ENCODE measurements at places on chromosomes 1 and 21. TPM values are rescaled to one million over a fixed set of nuclear protein-coding genes. Genes with fewer than 3 reads are reported as not detected.
A peak's percentile ranks its signal among the peaks of the same experiment; 100 is the strongest.

DNA sequence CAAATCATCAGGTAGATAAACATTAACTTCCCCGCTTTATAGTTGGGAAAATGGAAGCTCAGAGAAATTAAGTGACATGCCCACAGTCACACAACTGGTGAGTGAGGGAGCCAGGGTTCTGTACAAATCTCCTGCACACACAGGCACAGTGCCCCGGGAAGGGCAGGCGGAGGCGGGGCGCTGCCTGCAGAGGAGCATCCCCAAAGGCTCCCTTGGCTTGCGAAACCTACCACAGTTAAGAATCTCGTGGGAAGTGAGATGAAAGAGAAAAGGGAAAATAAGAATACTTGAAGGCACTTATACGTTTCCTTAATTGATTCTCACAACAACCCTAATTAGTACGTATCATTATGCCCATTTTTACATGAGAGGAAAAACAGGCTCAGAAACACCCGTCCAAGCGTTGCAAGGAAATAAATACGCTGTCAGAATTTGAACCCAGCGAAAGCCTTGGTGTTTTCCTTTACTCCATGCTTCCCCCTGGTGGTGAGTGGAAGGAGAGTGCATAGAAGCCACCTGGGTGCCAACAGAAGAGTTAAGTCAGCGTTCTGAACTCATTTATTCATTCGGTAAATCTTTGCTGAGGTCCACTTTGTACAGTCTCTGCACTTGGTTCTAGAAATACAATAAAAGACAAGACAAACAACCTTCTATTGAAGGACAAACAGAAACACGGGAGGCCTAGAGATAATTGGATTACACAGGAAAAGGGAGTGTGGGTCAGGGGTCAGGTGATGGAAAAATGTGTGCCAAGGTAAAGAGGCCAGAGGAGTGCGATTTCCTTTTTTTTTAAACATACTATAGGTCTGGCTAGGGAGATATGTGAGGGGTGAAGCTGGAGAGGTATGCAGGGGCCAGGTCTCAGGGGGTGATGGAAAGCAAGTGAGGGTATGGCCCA is 28.4 kb downstream of the ACP6 start:
- DNase-seq, result no peak

DNA sequence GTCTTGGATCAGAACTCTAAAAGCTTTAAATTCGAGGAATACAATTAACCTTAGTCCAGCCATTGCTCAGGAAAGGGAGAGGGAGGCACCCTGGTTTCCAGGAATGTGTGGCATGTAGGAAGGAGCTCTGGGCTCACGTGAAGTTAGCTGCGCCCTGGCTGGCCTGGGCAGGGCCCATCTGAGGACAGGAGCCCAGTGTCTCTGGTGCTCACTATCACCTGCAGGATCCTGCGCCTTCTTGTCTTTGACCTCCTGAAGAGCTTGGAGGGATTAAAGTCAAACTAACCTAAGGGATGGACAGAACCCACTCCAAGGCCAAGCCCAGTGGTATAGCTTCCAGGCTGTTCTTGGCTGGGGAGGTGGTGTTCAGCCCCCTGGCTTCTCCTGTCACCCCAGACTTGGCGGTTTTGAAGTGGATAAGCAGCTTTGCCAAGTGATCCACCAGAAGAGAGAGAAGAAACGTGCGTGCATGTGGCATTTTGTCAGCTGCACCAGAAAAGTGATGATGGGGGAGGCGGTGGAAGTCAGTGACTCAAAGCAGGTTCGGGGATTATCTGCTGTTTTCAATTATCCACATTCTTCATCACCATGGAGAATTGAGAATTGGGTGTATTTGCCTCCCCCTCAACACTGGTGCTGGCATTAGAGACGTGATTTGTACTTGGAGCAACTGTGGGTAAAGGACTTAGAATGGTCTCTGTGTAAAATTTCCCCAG is 11.9 kb upstream of the KCNN3 start:
- no peak for DNase-seq

The TMOD4 gene
- total RNA-seq, result not detected

The FCRL4 gene
- not detected for total RNA-seq

DNA sequence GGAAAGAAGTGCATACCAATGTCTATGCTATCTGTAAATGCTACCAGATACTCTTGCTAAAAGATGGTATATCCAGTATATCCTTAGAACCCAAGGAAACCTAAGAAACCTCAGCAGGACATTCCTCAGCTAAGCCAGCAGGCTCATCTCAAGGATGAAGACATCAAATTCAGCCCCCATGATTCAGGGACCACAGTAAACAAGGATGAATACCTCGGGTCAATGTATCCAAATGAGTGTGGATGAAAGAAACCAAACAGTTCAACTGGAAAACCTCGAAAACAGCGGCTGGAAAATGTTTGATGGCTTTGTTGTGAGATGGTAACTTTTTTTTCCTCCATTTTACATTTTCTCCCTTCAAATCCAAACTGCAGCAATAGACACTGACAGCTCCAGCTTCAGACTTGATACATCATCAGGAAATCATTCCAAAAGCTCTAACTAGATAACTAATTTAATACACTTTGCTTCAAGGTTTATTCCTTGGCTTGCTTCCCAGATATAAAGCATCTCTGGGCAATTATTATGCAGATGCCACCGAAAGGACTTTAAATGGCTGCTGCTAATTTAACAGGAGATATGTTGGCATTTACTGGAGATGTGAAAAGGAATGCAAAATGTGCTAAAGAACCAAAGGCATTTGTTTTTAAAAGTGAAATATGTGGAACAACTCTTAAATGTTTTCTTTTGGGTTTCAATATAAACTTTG is 73.6 kb downstream of the SMYD2 start:
- no peak for DNase-seq

GRCh38 chr1:183831311-183831710 is 26.4 kb downstream of the RGL1 start:
- DNase-seq, result no peak

GRCh38 chr1:234893725-234894630 is 234.7 kb downstream of the TOMM20 start:
- peak; percentile 80 for DNase-seq

DNA sequence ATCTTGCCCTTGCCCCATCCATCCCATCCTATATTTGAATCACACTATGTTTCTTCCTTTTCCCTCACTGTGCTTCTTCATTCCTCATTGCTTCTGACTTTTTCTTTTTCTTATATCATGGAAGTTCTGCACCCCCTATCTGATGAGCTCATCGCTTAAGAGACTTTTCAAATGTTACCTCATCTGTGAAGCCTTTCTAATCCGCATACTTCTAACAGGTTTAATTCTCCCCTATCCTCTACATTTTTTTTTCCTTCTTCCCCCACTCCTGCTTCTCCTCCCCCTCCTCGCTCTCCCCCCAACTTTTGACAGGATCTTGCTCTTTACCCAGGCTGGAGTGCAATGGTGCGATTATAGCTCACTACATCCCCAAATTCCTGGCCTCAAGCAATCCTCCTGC is 39.5 kb downstream of the OSBPL9 start:
- DNase-seq, result no peak

The TLR5 gene
- total RNA-seq, result 0.53 TPM

GRCh38 chr1:34771573-34772371 is 9.2 kb upstream of the GJB3 start:
- DNase-seq, result no peak

- no peak for DNase-seq
Observed at GRCh38 chr21:46153247-46154154, 1.9 kb downstream of the FTCD start.

DNA sequence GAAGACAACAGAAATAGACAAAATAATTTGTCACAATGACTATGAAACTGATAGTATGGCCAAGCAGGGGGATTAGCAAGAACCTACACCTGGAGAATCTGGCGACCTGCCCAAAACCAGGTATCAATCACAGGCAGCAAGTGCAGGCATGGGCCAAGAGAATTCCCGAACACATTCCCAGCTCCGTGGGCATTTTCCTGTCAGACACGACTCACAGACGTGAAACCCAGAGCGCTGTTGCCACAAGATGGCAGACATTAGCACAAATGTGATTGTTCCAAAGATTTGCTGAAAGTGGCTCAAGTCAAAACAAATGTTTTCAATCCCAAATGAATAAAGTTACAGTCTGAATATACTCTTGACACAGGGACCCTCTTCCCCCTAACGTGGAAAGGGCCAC is 36.8 kb downstream of the HLCS start:
- no peak for DNase-seq

GRCh38 chr1:236451796-236452373 is 57.8 kb downstream of the EDARADD start:
- DNase-seq, result no peak

The RBM11 gene
- not detected for total RNA-seq

DNA sequence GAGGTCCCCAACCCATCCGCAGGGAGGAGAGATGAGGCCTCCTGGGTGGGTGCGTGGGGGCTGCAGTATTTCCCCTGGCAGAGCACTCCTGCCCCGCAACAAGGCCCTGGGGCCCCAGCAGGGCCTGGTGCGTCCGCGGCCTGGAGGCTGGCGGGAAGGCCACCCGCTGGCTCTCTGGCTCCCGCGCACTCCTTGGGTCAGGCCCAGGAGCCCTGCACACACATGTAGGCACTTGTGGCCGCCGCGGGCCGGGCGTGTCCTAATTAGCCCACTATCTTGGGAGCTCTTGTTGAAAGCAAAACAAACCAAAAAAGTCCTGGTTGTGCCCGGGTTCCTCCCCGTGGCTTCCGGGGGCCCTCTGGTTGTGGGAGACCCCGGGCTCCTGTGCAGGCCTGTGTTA is 49.7 kb upstream of the CCDC27 start:
- no peak for DNase-seq

DNA sequence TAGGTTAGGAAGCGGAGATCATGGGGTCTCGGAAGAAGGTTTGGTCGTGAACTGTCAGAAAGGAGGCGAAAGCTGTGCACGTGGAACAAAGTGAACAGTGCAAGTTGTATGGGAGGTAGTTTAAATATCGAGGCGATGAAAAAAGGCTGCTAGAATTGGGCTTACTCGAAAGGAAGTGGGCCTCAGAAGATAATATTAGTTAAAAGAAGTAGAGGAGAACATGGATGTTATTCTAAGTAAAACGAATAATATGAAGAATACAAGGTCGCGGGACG is 571 bp downstream of the WDR3 start:
- DNase-seq, result no peak

DNA sequence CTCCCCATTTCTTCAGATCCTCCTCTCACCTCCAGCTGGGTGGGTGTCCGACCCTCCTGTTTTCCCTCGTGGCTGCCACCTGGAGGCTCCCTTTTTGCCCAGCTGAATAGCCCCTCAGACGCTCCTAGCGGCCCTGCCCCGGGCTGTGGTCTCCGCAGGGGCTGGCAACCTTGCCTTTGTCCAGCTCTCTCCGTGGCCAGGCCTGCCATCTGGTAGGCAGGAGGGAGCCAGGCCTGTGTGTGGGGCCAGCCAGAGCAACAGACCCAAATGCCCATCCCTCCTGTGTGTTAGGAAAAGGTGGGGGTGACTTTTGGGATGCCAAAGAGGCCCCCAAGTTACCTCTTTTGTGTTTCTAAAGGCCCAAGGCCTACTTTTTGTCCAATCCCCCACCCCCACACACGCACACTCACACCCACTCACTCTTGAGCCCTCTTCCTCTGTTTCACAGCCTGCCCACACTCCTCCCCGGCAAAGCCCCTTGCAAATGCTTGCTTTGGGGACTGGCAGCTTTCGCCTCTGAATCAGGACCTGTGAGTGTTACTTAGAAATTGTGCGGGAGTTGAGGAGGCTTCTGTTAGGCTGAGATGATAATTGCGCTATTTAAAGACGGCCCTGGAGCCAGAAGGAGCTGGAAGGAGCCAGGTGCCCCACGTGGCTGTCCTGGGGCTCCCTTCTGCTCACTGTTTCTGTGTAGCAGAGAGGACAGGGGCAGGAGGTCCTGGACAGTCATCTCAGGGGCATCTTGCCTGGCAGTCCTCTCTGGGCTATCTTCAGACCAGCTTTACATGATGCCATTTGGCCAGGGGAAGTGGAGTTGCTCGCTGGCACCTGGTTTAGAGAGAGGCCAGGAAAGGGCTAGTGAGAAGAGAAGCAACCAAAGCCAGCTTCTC is 9.1 kb downstream of the PPFIA4 start:
- DNase-seq, result no peak

The GLMN gene
- 11.7 TPM for total RNA-seq

DNA sequence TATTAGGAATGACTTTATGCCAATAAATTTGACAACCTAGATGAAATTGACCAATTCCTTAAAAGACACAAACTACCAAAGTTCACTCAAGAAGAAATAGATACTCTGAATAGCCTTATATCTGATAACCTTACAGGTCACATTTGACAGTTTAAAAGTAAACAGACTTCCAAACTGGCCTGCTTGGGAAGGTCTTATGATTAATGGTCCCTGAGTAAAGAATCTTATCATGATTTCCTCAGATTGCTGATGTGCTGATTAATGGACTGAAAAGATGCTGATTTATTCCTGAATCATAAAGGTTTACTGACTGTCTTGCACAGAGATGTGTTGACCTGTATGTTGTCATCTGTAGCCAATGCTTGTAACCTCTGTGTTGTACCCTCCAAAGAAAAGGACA is 9.7 kb upstream of the FTCD start:
- no peak for DNase-seq

The MSH4 gene
- not detected for total RNA-seq

The ODR4 gene
- total RNA-seq, result 14.7 TPM

Measured in glomerular endothelial cell (primary cell).